ENCODE measurements at places on chromosomes 11 and 22.

GRCh38 chr11:44632466-44633123, 67.1 kb downstream of the CD82 start:
- peak; percentile 55 for DNase-seq

- peak; percentile 39 for DNase-seq
These were observed 32.8 kb upstream of the NUP50 start for GRCh38 chr22:45130891-45131290.

DNA sequence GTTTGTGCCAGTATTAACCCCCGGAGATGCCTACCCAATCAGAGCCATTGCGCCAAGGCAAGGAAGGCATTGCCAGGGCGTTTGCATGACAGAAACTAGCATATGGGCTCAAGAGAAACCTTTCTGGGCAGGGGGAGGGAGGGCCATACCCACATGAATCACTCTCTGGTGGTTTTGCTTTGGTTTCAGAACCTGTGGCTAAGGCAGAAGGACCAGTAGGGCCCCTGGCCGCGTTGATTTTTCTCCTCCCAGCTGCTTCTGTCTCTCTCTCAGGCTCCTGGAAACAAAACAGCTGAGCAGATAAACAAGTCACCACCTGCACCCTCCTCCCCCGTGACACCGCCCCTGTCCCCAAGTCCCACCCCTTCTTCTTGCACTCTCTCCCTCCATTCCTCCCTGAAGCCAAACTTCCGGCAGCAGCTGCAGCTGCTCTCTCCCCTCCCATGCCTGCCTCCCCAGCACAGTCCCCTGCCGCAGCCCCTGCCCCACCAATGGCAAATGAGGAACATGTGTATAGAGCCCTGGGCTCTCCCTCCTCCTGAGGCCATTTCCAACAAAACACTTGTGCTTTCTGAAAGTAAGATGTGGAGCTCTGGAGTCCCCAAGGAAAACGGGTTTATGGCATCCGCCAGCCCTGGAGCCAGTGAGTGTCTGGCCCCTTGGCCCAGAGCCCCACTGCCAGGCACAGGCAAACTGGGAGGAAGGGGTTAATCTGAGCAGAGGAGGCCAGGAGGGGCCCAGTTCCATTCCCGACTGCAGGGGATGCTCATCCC, 39.0 kb upstream of the ADA2 start:
- peak; percentile 86 for DNase-seq

DNA sequence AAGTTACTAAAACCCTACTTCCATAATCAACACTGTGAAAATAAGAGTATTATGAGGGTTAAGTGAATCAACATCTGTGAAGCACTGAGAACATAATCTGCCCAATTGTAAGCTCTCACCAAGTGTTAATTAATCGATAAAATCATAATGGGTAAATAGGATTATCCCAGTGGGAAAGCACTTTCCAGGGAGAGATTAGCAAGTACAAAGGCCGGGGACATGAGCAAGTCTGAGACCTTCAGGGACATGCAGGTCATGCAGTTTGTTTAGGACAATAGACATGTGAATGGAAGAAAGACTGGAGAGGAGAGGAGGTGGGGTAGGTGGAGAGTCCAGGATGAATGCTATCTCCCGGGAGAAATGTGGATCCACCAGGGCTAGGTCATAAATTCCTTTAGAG, 57.8 kb upstream of the FIBIN start:
- no peak for DNase-seq

DNA sequence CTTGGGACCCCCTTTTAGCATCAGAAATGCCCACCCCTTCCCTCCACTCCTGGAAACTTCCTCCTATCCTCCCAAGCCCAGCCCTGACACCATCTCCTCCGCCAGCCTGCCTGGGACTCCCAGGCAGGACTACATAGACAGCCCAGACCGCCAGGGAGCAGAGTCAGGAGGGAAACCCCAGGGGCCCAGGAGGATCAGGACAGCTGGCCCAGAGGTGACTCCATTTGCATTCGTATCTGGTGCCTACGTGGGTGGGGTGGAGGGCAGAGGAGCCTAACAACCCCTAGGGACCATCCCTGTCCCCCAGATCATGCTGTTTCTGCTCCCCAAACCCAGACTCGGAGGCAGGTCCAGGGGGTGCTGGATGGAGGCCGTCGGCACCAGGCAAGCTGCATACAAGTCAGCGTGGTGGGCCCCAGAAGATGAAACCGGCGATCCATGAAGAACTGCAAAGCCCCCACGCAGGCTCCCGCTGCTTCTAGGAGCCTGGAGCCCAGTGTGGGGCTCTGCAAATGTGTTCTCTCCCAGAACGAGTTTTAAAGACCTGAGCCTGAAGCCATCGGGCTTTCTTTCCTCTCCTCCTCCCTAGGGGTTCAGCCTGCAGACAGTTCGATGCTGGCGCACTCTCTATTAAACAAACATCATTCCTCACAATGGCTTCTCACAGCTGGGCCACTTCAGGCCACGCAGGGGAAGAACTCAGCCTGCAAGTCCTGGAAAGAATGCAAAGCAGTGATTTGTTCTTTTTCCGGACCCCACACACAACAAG, 1506.8 kb downstream of the BRD1 start:
- no peak for DNase-seq

DNA sequence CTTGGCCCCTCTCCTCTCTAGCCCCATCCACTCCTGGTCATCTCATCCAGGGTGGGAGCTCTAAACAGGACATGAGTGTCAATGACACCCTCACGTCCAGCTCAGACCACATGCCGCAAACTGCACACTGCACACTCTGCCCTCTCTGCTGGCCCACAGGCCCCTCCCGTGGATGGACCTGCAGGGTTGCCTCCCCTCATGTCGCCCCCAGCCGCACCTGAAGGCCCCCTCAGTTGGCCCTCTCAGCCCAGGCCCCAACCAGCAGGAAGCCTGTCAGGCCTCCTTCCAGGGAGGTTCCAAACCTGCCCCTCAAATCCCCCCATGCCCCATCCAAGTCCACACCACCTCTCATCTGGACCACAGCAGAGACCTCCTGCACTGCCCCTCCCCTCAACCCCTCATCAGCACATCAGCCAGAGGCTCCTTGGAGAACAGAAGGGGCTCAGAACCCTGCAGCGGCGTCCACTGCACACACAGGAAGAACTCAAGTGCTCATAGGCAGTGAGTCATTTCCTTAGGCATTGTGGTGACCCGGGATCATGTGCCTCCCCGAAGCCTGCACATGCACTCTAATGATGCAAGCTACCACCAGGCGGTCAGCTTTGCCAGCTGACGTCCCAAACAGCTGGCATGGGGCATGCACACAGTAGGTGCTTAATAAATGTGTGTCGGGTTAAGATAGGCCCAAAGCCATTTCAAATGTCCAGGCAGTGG, 12.9 kb upstream of the CDKN1C start:
- DNase-seq, result no peak

- no peak for DNase-seq
These were observed 6.5 kb downstream of the IGLL5 start for GRCh38 chr22:22893891-22894739.

GRCh38 chr11:1744137-1744886, 6.1 kb downstream of the IFITM10 start:
- DNase-seq, result no peak

- DNase-seq, result no peak
These were observed 2.8 kb downstream of the HRAS start for GRCh38 chr11:532527-532985.

GRCh38 chr22:34781681-34782080, 284.3 kb upstream of the ISX start:
- DNase-seq, result no peak
